ENCODE measurements at places on chromosomes 3 and 15.

DNA sequence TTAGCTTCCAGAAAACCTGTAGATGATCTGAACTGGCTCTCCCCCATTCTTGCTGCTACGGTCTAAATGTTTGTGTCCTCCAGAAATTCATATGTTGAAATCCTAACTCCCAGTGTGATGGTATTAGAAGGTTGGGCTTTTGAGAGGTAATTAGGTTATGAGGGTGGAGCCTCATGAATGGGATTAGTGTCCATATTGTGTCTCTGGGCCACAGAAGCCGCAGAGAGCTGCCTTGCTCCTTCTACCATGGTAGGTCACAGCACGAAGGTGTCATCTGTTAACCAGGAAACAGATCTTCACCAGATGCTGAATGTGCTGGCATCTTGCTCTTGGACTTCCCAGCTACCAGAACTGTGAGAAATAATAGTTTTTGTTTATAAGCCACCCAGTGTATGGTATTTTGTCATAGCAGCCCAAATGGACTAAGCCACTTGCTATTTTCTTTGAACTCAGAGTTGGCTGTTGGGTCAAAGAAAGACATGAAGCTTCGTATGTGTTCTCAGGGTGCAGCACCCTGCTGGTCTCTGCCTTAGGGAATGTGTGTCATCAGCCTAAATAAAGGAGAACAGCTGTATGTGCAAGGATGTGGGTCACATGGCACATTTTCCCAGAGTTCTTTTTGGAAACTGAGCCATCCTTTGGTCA lies 317.5 kb upstream of the SLCO3A1 start:
- no peak for DNase-seq

DNA sequence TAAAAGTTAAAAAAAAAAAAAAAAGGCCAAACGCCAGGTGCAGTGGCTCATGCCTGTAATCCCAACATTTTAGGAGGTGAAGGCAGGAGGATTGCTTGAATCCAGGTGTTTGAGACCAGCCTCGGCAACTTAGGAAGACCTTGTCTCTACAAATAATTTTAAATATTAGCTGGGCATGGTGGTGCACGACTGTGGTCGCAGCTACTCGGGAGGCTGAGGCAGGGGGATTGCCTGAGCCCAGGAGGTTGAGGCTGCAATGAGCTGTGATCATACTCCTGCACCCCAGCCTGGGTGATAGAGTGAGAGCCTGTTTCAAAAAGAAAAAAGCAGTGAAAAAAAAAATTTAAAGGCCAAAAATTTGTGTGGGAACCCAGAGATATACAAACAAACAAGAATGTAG lies 2.7 kb upstream of the DLEC1 start:
- no peak for DNase-seq

- DNase-seq = no peak
Measured at GRCh38 chr3:138803006-138803653, 31.6 kb downstream of the PIK3CB start.

DNA sequence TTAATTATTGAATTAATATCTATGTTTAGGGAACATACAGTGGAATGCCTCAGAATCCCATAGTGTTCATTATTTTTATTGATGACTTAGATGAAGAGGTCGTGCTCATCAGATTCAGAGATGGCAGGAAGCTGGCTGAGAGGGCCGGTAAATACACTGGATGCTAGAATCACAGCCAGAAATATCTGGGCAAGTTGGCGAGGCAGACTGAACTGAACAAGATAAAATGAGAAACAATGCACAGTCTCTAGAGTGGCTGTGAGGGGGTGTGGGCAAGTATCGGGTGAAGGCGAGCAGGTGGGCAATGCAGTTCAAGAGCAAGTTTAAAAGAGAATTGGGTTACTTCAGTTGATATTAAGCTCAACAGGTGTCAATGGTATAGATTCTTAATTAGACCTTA lies 5.9 kb downstream of the DGKG start:
- no peak for DNase-seq

DNA sequence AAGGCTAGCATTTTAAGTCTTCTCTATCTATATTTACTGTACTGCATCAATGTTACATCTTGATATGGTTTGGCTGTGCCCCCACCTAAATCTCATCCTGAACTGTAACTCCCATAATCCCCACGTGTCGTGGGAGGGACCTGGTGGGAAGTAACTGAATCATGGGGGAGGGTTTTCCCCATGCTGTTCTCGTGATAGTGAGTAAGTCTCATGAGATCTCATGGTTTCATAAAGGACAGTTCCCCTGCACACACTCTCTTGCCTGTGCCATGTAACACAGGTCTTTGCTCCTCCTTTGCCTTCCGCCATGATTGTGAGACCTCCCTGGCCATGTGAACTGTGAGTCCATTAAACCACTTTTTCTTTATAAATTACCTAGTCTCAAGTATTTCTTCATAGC lies 161.5 kb downstream of the TBC1D5 start:
- no peak for DNase-seq

DNA sequence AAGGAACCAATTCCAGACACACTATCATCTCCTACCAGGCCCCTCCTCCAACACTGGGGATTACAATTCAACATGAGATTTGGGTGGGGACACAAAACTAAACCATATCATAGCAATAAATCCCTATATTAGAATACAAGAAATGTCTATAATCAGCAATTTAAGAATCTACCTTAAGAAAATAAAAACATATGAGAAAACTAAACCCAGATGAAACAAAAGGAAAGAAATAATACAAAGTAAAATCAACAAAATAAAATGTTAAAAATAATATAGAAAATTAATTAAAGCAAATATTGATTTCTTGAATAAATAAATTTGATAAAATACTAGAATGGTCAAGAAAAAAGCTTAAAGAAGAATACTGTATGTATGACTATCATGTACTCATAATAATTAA lies 6.1 kb upstream of the OSTN start:
- DNase-seq = no peak

GRCh38 chr15:90286678-90287077 lies 21.2 kb downstream of the NGRN start:
- no peak for DNase-seq

- DNase-seq = no peak
Measured at GRCh38 chr3:14343338-14344112, 58.9 kb upstream of the SLC6A6 start.

DNA sequence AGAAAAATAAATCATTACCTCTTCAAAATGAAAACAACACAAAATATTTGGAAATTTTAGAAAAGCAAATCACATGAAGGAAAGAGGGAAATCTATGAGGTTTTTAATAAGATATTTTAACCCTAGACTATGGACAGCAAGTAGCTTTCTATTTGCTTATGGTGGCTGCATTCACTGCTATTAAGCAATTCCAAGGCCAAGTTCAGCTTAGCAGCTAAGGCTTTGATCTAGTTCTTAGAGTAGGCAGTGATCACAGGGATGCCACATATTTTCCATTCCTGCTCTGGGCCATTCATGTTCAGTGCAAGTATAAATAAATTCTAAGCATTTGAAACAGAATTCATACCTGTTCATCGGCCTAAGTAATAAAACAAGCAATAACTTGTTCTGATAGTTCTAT lies 235.3 kb downstream of the CDIN1 start:
- no peak for DNase-seq

GRCh38 chr3:102488331-102488730 lies 53.5 kb downstream of the ZPLD1 start:
- DNase-seq = no peak

GRCh38 chr15:38612159-38612863 lies 47.7 kb upstream of the RASGRP1 start:
- DNase-seq = no peak

- no peak for DNase-seq
Measured at GRCh38 chr3:197188963-197189362, 109.4 kb downstream of the DLG1 start.

DNA sequence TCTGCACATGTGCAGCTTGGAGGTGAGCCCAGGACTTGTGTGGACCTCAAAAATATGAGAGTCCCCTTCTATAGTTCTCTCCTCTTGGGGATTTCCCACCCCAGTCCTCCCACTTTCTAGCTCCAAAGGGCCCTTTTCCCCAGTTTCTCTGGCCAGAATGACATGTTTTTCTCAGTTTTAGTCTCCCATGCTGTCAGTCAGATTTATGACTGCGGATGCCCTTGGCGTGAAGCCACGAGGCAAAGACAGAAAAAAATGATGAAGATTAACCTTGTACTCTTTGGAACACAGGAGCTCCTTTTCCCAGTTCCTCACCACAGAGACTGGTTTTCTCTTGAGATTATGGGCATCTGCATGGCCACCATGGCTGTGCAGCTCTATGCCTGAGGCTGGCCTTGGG lies 72.0 kb upstream of the TTBK2 start:
- no peak for DNase-seq

DNA sequence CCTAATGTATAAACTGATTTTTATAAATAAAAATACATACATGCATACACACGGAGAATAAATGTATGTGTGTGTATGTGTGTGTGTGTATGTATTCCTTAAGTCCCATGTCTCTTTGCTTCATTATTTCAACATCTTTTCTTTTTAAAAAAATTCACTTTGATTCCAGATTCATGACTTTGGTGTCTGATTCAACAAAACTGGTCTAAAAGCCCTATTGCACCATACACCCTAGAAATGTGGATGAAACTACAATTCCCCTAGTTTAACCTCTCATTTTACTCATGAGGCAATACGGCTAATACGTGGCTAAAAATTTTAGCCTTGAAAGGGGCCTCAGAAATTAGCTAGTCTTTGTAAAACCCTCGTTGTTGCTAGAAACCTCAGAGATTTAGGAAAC lies 228.1 kb downstream of the ADAMTS9 start:
- DNase-seq = no peak

DNA sequence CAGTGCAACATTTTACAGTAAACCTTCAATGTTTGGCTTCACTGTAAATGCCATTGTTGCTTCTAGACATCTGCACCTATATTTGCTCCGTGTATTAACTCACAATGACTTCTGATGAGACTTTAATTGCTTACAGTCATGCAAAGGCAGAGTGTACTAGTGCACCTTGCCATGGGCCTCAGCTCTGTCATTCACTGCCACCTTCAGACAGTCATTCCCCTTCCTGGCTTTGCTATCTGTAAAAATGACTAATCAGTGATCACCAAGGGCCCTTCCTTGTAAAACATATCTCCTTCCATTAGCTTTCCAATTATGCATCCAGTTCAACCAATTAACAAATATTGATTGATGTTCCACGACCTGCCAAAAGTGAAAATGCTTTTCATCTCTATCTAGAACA lies 120.3 kb downstream of the ARRDC4 start:
- no peak for DNase-seq

GRCh38 chr3:124201786-124202185 lies 209.9 kb upstream of the ROPN1 start:
- no peak for DNase-seq

GRCh38 chr15:32723171-32723948 lies 5.6 kb downstream of the GREM1 start:
- DNase-seq = no peak

DNA sequence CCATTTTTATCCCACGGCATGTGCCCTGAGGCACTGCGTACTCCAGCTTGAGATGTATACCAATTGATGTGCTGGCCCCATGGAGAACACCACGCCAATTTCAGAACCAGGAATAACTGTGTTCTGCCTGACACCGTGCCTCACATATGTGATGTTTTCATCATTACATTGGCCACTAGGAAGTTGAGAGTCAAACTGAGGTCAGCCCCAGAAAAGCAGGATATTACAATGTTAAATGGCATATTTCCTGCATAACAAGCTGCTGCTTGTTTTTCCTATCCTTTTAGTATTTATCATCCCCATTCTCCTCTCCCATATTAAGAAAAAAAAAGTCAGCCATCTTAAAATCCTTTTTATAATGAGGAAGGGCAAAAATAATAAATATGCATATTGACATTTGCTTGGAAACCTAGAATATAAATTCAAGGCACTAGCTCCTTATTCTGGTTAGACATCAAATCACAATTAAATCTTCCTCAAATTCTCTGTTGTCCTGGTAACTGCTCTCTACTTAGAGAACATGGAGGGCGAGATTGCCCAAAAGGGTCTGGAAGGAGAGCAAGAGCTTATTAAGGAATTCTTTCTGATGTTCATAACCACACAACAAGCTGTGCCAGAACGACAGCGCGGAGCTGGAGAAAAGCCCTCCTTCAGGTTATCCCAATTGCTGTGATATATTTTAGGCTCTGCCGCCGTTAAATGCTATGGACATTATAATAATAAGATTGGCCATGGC lies 112.6 kb downstream of the UACA start:
- no peak for DNase-seq

- no peak for DNase-seq
Measured at GRCh38 chr3:72891053-72891855, 3.4 kb downstream of the GXYLT2 start.

DNA sequence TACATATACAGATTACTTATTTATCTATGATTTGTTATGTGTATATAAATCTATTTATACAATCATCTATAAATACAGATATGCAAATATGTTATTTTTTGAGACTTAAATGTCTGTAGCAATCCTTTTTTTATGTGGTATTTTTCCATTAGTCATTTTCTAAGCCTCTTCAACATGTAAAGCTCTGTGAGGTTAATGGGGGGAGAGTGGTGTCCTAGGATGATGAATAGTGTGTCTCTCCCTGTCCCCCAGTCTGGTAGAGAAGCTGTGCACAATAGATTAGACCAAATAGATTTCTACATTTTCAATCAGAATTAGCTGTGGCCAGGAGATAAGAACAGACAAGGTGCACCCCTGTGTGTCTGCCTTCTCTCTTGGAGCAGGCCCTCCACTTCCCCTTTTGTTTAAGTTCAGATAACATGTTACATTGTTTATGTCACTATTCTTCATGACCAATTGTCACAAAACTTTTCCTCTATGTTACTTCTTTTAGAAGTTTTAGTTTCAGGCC lies 453.9 kb downstream of the LPP start:
- no peak for DNase-seq

- no peak for DNase-seq
Measured at GRCh38 chr15:41577863-41578735, 19.1 kb downstream of the TYRO3 start.

DNA sequence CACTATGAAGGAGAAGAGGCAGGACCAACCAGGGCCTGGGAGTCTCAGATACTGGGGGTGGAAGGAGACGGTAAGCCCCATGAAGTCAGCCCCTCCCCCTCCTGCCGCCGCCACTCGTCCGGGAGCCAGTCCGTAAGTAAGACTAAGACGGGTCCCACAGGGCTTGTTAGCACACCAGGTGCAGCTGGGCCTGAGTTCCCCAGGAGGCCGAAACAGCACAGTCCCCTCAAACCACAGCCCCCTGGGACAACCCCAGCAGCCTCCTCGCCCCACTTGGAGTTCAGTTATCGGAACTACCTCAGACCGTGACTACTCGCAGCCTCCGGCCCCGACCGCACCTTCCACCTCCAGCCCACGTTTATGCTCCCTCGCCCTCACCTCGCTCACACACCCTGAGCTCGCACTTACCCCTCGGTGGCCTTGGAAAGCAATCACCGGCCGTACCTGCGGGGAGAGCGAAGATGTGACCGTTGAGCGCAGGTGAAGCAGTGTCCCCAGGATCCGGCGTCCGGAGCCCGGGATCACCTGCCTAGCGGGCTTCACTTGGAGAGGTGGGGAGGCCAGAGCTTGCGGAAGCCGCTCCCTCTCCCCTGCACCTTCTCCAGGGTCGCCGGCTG lies 557 bp downstream of the ELL3 start:
- DNase-seq = no peak

- no peak for DNase-seq
Measured at GRCh38 chr3:67692621-67693020, 38.2 kb upstream of the SUCLG2 start.

- DNase-seq = no peak
Measured at GRCh38 chr3:188691004-188691403, 480.8 kb upstream of the TPRG1 start.
